DMS79 treated with DMSO at 0.1 percent for 48 hours (cell line): ENCODE measurements at places on chromosomes 13 and 19.

DNA sequence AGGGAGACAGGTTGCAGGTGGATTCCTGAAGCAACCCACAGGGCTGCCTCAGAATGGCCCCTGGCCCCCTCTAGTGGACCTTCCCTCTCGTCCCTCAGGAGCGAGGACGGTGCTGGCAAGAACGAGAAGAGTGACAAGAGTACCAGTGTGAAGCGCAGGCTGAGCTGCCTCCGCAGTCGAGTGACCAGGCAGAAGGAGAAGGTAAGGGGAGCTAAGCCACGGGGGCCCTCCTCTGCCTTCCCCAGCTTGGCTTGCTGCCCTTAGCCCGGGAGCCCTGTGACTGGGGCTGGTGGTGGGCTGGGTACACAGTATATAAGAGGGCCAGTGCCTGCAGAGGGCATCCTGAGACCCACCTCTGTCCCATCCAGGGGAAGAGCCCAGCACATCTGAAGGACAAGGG, 34.0 kb downstream of the ARHGEF18 start:
- DNase-seq, result no peak

GRCh38 chr19:16943942-16944625, 55.3 kb downstream of the F2RL3 start:
- no peak for DNase-seq

DNA sequence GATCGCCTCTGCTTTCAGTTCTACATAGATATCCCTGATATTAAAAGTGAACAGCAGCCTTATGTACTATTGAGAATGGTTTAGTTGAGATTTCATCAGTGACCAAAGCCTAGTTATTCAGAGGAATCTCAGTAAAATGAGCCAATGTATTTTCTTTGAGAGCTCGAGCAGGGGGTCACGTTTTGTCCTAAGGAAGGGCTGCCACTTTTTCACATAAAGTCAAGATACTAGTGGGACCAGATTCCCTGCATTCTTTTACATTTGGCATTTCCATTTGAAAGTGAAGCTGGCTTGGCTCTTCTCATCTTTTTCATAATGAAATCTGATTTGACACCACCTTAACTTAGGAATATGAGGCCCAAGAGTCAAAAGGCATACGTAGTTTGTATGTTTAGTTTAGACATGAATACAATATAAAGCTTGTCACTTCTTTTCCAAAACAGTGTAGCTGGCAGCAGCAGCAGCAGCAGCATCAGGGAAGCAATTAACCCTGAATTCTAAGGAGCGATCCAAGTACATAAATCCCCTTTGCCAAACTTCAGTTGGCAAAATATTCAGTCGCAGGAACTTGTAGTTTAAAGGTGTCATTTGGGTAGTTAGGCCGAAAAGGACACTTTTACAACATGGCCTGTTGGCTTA, 1752.2 kb upstream of the PCDH20 start:
- DNase-seq, result no peak

- DNase-seq, result no peak
Measured at GRCh38 chr19:47331931-47332547, at the start of gene C5AR2. Gene C5AR2, plus strand, starts transcription at chr19:47332175. Its CDS starts 8,625 bp downstream, at chr19:47340800.

DNA sequence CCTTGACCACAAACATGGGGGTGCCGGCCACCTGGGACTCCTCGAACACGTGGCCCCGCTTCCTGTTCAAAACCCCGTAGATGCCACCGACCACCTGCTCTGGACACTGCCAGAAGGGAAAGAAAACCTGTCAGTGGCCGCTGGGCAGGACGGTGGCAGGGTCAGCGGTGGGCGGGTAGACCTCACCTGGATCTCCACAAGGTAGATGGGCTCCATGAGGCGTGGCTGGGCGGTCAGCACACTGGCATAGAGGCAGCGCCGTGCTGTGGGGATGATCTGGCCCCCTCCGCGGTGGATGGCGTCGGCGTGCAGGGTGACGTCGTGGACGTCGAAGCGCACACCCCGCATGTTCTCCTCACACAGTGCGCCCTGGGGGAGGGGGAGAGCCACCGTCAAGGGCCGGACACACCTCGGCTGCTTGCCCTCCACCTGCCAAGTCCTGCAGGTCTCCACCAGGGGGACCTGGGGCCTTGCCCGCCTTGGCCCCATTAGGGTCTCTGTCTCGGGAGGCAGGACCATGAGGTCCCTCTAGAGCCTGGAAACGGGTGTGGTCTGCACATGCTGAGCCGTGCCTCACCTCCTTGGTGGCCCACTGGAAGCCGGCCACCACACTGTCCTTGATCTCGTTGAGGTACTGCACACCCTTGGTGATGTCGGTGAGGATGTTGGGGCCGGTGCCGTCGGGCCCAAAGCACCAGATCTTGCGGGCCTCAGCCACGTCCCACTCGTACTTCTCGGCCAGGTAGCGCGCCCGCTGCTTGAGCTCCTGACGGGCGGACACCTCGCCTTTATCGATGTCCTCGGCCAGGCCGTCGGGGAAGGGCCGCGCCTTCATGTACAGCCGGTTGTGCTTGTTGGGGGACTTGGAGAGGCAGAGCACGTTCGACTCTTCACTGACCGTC, 6.6 kb upstream of the DAPK3 start:
- no peak for DNase-seq
